Body of pancreas (tissue), 4 donors: ENCODE measurements at places on chromosomes 1 and 21. TPM values are rescaled to one million over a fixed set of nuclear protein-coding genes. Genes with fewer than 3 reads are reported as not detected.

- H3K27ac ChIP-seq, result no peak overlapping the region
- H3K4me1 ChIP-seq, result no peaks in the 10 kb centered on the region
- no peak for DNase-seq
- H3K4me3 ChIP-seq, result no peak overlapping the region
These were observed 243.6 kb downstream of the SIPA1L2 start for GRCh38 chr1:232386294-232386693.

GRCh38 chr1:19877821-19878636, 4.2 kb upstream of the OTUD3 start:
- peaks cover 6% of the 10 kb centered on the region for H3K4me1 ChIP-seq
- H3K36me3 ChIP-seq, result no peaks in the 10 kb centered on the region
- H3K27me3 ChIP-seq, result no peaks in the 10 kb centered on the region
- H3K4me3 ChIP-seq, result no peak overlapping the region
- no peak overlapping the region for H3K27ac ChIP-seq
- DNase-seq, result no peak

GRCh38 chr1:203124546-203125317, 2.8 kb upstream of the ADORA1 start:
- H3K27me3 ChIP-seq, result no peaks in the 10 kb centered on the region
- no peak overlapping the region for H3K4me3 ChIP-seq
- no peak overlapping the region for H3K27ac ChIP-seq
- DNase-seq, result no peak

GRCh38 chr1:228903434-228904071, 168.3 kb downstream of the RHOU start:
- no peaks in the 10 kb centered on the region for H3K36me3 ChIP-seq
- peaks cover 20% of the 10 kb centered on the region for H3K4me1 ChIP-seq
- no peaks in the 10 kb centered on the region for H3K27me3 ChIP-seq
- no peak overlapping the region for H3K4me3 ChIP-seq
- no peak for DNase-seq

- H3K4me1 ChIP-seq, result no peaks in the 10 kb centered on the region
- H3K27me3 ChIP-seq, result no peaks in the 10 kb centered on the region
These were observed 465.2 kb downstream of the NCAM2 start for GRCh38 chr21:21463456-21463855.

- no peaks in the 10 kb centered on the region for H3K4me1 ChIP-seq
- H3K4me3 ChIP-seq, result no peak overlapping the region
- no peak overlapping the region for H3K27ac ChIP-seq
- DNase-seq, result no peak
- no peaks in the 10 kb centered on the region for H3K27me3 ChIP-seq
- H3K36me3 ChIP-seq, result no peaks in the 10 kb centered on the region
These were observed 291.9 kb upstream of the USP25 start for GRCh38 chr21:15437883-15438282.

DNA sequence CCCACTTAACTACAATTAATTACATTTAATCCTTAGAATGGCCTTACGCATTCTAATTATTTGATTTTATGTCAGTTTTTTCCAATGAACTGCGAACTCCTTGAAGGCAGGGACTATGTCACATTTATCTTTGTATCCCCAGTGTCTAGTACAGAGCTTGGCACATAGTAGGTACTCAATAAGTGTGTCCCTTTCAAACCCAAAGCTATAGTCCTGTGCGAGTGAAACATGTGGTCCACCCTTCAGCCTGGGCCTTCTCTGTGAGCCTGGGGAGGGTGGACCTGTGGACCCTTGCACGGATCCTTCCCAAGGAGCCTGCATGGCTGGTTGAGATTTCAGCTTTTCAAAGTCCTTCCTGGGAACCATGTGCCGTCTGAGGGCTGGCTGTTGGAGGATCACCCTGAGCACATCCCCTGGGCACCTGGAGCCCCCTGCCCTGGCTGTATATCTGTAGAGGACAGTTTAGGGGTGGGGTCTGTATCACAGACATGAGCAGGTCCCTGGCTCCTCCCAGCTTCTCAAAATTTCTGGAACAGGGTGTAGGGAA, 103.1 kb downstream of the IER5 start:
- H3K4me1 ChIP-seq, result peaks cover 12% of the 10 kb centered on the region
- H3K4me3 ChIP-seq, result no peak overlapping the region
- no peaks in the 10 kb centered on the region for H3K36me3 ChIP-seq

DNA sequence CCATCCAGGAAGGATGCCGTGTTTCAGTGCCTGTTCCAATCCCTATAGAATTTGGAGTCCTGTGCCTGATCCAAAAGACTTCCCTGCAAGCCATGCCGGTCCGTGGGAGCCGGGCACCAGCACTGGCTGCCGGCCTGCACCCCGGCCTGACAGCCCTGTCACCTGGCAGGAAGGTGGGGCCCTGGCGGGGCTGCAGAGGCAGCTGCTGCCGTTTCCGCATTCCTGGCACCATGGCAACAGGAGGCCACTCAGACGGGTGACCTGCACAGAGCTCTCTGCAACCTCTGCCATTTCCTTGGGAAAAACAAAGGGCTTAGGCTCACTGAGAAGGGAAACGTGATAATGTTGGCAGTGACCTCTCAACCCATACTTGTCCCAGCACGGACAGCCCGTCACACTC, 63.2 kb upstream of the TMEM51 start:
- H3K4me1 ChIP-seq, result peaks cover 19% of the 10 kb centered on the region
- no peak overlapping the region for H3K4me3 ChIP-seq
- H3K27ac ChIP-seq, result peak overlapping the region; percentile 71
- H3K27me3 ChIP-seq, result no peaks in the 10 kb centered on the region

GRCh38 chr1:150234309-150234565, 1.7 kb downstream of the ANP32E start:
- H3K4me1 ChIP-seq, result peaks cover 25% of the 10 kb centered on the region
- peak overlapping the region; percentile 71 for H3K4me3 ChIP-seq
- no peak for DNase-seq

GRCh38 chr1:212286556-212287131, 1.4 kb downstream of the PPP2R5A start:
- no peaks in the 10 kb centered on the region for H3K27me3 ChIP-seq
- H3K36me3 ChIP-seq, result no peaks in the 10 kb centered on the region
- DNase-seq, result no peak
- peak overlapping the region; percentile 97 for H3K4me3 ChIP-seq
- peaks cover 40% of the 10 kb centered on the region for H3K4me1 ChIP-seq

Gene TMPRSS15
- total RNA-seq, result not detected

Gene SSX2IP
- total RNA-seq, result 6.0 TPM

DNA sequence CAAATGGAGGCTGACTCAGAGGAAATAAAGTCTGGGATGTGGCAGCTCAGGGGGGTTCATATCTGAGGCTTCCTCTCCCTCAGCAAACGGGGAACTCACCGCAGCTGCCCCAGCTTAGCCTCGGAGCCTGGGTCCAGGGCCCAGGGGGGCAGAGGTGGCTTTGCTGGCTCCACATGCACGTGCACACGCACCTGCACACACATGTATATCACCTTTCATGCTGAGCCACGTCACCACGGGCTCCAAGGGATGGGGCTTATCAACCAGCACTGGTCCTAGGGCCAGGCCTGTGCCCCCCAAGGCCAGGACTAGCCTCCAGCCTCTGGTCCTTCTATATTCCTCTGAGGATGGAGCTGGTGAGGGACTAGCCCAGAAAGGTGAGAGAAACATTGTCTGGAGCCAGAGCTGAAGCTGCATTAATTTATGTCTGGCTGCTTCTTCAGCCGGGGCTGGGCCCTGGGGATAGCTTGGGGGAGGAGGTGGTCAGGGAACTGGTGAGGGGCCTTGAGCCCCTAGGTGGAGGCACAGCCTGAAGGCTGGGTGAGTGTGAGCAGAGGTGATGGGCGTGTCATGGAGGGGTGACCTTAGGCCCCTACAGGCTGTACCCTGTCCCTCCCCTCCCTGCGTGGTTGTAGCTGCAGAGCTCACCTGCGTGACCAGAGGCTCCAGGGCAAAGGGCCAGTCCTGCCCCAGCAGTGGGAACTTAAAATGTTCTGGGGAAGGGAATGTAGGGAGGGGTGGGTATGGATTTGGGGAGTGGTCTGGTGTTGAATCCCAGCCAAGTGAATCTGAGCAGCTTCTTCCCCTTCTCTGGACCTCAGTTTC, 520.8 kb downstream of the PTPRU start:
- no peaks in the 10 kb centered on the region for H3K4me1 ChIP-seq
- no peaks in the 10 kb centered on the region for H3K27me3 ChIP-seq
- no peak overlapping the region for H3K27ac ChIP-seq
- no peak for DNase-seq
- no peak overlapping the region for H3K4me3 ChIP-seq

DNA sequence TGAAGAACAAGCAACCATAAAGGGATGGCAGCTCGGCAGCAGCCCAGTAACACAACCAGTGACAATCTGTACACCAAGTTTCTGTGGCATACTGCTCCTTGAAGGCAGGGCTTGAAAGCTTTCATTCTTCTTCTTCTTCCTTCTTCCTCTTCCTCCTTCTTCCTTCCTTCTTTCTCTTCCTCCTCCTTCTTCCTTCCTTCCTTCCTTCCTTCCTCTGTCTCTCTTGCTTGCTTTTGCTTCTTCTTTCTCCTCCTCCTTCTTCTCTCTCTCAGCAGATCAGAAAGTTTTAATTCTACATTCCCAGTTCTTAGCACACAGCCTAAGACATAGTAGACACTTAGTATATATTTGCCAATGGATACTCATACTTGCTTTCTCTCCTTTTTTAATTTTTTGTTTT, 95.9 kb downstream of the GLUL start:
- no peak for DNase-seq
- H3K27ac ChIP-seq, result no peak overlapping the region
- no peaks in the 10 kb centered on the region for H3K27me3 ChIP-seq
- H3K36me3 ChIP-seq, result no peaks in the 10 kb centered on the region

Gene FGR
- total RNA-seq, result 3.0 TPM

- H3K4me1 ChIP-seq, result peaks cover 6% of the 10 kb centered on the region
- peak; percentile 79 for DNase-seq
- H3K27me3 ChIP-seq, result no peaks in the 10 kb centered on the region
- H3K36me3 ChIP-seq, result no peaks in the 10 kb centered on the region
- no peak overlapping the region for H3K27ac ChIP-seq
These were observed 31.1 kb upstream of the HSD3B1 start for GRCh38 chr1:119475866-119476439.

DNA sequence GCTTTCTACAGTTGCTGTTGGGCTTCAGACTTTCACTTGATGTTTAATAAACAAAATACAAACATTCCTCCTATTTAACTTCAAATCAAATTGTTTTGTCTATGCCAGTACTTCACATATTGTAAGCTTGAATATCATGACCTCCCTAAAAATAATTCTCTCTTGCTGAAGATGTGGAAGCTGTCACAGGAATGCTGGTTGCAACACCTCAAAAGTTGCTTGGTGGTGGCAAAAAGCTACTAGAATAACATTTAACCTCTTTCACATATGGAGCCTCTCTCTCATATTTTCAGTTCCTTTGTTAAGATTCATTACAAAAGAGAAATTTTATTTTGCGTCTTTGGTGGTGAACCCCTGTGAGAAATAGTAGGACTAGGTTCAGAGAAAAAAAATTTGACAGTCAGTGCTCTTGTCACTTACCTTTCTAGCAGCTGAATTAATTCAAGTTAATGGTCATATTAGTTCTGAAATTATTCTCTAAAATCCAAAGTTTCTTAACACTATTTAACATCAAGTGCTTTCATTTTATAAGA, 25.5 kb upstream of the F13B start:
- no peak overlapping the region for H3K4me3 ChIP-seq
- H3K27ac ChIP-seq, result no peak overlapping the region
- no peaks in the 10 kb centered on the region for H3K4me1 ChIP-seq
- no peak for DNase-seq

Gene ZBTB8B
- 0.26 TPM for total RNA-seq

- no peaks in the 10 kb centered on the region for H3K27me3 ChIP-seq
- DNase-seq, result no peak
- H3K27ac ChIP-seq, result no peak overlapping the region
- H3K4me3 ChIP-seq, result no peak overlapping the region
These were observed 18.7 kb upstream of the PTGFR start for GRCh38 chr1:78471890-78472620.

DNA sequence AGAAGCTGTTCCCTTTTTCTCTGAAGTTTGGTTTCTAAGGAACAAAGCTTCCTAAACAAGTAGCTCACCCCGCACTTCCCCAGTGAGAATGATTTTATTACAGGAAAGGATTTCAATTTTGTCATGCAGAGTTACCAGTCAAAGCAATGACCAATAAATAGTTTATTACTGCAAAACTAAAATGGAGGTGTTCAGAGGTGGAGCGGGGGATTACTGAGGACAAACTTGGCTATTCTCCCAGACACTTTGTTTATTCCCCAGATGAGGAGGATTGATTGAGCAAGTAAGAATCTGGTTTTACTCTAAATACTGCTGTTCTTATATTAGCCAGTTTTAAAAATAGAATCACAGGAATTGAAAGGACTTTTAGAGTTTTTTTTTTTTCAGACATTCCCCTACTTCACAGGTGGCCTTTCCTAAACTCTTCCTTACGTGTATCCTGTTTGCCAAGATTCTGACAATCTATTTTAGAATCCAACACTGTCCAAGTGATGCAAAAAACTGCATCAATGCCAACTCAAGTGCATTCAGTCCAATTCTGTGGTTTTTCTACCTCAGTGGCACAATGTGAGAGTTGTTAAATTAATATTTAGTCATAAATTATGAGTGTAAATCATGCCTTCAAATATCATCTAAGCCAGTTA, 136.1 kb downstream of the TNFSF18 start:
- H3K4me3 ChIP-seq, result no peak overlapping the region
- no peak overlapping the region for H3K27ac ChIP-seq
- DNase-seq, result no peak
- H3K36me3 ChIP-seq, result no peaks in the 10 kb centered on the region

Gene BCL2L15
- 13.5 TPM for total RNA-seq

DNA sequence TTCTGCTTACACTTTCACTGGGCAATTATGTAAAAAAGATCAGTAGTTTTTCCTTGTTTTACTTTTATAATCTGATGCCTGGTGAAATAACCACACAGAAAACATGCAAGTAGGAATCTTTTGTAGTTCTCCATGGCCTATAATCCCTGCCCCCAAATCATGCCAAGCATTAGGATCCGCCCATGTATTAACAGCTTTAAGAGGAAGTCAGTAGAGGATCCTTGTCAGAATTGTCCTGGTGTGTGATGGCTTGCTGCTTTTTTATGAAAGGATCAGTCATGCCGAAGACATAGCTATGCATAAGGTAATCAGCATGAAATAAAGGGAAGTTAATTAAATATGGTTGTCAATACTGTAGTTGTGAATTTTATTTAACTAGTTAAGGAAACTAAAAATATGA, 20.0 kb downstream of the ADGRL2 start:
- no peaks in the 10 kb centered on the region for H3K4me1 ChIP-seq
- no peak for DNase-seq
- no peak overlapping the region for H3K27ac ChIP-seq
- H3K27me3 ChIP-seq, result no peaks in the 10 kb centered on the region
- H3K4me3 ChIP-seq, result no peak overlapping the region

GRCh38 chr1:235054936-235055335, 73.7 kb downstream of the TOMM20 start:
- H3K27me3 ChIP-seq, result no peaks in the 10 kb centered on the region
- no peaks in the 10 kb centered on the region for H3K36me3 ChIP-seq
- H3K4me1 ChIP-seq, result peaks cover 9% of the 10 kb centered on the region
- DNase-seq, result no peak

GRCh38 chr1:218425647-218426342, 80.7 kb downstream of the TGFB2 start:
- no peak overlapping the region for H3K4me3 ChIP-seq
- no peak overlapping the region for H3K27ac ChIP-seq
- H3K36me3 ChIP-seq, result no peaks in the 10 kb centered on the region
- DNase-seq, result no peak
- H3K27me3 ChIP-seq, result no peaks in the 10 kb centered on the region
